ENCODE measurements at places on chromosomes 2 and 18.

DNA sequence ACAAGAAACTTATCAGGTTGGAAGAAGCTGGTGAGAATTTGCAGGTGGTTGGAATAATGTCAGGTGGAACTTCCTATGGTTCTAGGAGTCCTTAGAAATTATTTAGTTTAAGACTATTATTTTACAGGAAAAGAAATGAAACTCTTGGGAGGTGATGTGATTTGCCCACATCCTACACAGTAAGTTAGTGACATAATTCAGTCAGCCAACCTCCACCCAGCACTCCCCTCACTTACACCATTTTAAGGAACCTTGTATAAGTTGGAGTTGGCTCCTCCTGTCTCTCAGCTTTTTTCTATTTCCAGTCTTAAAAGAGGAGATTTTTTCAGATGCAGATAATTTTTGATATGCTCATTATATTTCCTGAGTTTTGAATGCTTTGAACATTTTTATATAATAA, 86.4 kb downstream of the SKA1 start:
- no peak for DNase-seq

- DNase-seq = no peak
Measured at GRCh38 chr2:179677746-179678505, 183.5 kb downstream of the ZNF385B start.

GRCh38 chr2:233410196-233410760, 56.0 kb downstream of the DGKD start:
- no peak for DNase-seq

DNA sequence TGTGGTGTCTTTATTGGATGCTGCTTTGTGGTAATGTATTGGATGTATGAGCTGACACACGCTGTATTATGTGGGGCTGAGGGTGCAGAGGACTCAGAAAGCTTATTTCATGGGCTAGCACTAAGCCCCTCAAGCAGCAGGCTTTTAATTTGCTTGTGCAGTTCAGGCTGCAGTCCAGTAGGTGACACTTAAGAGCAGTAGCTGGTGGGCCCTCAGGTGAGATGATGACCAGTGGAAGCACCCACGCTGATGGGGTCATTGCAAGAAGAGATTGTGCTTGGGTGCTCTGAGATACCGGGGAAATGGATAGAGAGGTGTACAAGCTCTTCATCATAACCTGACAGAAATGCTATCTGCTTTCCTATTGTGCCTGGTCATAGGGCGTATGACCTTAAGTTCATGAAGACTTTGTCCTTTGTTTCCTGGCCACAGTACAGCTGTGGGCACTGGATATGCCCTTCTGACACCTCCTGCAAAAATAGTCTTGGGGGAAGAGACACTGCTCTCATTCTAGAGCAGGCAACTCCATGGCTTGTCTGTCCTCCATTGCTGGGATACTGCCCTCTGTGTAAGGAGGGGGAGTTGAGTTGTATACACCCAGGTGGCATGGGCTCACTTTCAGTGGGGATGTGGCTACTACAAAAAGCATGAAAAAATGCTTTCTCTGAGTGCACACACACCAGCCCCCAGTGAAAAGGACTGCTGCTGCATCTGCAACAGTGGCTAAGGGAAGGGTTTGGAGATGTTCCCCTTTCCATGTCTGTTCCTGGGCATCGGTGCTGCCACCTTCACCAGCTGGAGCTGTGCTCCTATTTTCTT, 205.7 kb upstream of the ZSWIM2 start:
- DNase-seq = no peak

- DNase-seq = no peak
Measured at GRCh38 chr2:196891136-196891535, 35.4 kb downstream of the PGAP1 start.

- no peak for DNase-seq
Measured at GRCh38 chr2:195612611-195613495, 44.2 kb upstream of the SLC39A10 start.

GRCh38 chr2:217142649-217143266, 282.9 kb upstream of the TNP1 start:
- DNase-seq = peak; percentile 16

DNA sequence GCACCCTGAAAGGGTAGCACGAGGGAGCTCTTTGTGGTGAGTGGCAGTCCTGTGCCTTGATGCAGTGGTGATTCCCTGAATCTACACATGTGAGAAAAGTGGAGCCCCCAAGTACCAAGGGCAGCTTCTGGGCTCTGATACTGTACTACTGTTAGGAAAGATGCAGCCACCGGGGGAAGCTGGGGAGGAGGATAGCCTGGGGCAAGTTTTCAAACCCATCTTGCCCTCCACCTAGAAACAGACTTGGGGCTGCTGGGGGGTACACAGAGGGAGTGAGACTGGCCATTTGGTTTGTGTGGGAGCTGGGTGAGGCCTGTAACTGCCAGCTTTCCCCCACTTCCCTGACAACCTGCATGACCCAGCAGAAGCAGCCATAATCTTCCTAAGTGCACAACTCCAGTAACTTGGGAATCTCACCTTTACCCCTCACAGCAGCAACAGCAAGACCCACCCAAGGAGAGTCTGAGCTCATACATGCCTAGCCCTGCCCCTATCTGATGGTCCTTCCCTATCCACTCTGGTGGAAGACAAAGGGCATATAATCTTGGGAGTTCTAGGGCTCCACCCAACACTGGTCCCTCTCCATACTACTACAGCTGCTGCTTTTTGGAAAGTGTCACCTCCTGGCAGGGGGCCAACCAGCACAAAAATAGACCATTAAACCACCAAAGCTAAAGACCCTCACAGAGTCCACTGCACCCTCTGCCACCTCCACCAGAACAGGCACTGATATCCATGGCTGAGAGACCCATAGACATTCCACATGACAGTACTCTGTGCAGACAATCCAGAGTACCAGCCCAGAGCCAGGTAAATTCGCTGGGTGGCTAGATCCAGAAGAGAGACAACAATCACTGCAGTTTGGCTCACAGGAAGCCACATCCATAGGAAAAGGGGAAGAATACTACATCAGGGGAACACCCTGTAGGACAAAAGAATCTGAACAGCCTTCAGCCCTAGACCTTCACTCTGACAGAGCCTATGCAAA, 8.2 kb downstream of the MALL start:
- DNase-seq = no peak

- no peak for DNase-seq
Measured at GRCh38 chr2:12207491-12207890, 461.1 kb downstream of the LPIN1 start.

DNA sequence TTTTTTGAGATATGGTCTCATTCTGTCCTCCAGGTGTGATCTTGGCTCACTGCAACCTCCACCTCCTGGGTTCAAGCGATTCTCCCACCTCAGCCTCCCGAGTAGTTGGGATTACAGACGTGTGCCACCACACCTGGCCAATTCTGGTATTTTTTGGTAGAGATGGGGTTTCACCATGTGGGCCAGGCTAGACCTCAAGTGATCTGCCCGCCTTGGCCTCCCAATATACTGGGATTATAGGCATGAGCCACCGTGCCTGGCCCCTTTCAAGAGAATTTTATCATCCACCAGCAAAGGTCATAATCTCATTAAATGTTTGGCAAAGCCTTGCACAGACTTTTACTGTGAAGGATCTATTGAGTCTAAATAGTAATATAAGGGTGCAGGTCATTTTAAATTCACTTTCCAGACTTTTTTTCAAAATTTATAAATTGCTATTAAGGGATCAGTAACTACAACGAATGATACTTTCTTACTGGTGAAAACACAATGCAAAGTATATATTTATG, 2.5 kb downstream of the HADHA start:
- no peak for DNase-seq

DNA sequence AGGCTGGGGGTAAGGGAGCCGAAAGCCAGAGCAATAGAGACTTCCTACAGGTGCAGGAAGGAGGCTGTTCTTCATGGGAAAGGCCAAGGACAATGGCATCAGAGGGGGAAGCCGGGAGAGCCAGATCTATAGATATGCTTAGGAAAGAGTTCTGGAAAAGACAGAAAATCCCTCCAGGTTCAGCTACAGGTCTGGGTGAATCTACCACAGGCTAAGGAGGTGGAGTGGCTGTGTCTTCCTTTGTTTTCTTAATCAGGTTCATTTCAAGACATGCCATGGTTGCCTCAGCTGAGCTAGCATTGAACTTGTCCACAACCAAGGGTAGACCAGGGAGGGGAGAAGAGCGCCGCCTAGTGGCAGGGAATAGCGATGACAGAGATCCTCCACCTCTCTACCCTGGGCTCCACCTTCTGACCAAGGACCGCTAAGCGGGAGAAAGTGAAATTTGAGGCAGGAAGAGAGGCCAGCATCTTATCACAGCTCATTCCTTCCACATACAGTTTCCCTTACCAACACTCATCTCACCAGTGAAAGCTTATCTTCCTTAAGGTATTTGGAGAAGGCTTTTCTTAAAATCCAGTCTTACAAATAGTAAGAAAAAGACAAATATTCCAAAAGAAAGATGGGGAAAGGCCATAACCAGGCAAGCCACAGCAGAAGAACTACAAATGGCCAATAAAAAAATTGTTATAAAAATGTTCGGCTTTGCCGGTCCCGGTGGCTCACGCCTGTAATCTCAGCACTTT, 74.2 kb downstream of the VIT start:
- DNase-seq = peak; percentile 57
